Inflammatory macrophage (primary cell): ENCODE measurements at places on chromosomes 6 and 20.

GRCh38 chr6:53464483-53464882 lies 80.4 kb downstream of the GCLC start:
- DNase-seq = no peak

- DNase-seq = peak; percentile 93
Measured at GRCh38 chr6:142784344-142784743, 160.6 kb downstream of the HIVEP2 start.

DNA sequence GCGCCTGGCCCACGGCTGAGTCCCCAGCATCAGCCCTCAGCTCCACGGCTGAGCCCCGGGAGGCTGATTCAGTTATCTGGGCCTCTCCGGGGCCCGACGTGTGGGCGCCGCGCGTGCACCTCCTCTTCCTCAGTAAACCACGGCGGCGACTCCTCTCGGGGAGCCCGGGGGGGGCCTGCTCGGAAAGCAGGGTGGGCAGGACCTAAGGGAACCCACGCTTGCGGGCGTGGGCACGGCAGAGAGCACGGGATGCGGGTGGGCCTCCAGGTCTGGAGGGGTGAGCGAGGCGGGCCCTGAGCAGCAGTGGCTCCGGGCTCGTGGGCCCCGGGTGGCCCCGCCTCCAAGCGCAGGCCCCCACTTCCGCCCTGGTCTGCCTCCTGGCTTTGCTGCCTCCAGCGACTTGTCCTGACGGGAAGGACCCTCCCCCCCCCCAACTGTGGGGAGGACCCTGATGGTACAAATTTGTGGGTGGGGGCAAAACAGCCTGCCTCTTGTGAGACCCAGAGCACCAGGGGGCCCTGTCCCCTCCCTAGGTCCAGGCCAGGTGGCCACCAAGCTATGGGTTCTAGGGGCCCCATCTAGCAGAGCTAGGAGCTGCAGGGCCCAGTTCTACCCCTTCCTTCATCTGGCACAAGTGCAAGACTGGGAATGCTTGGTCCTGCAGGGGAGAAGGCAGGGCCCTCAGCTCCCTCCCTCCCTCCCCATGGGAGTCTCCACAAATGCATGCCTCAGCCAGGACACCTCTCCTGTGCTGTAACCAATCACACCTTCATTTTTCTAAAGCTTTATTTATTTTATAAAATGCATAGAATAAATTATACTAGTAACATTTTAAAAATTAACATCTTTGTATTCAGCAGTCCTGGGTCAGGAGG lies 16.9 kb downstream of the UCKL1 start:
- DNase-seq = peak; percentile 15

DNA sequence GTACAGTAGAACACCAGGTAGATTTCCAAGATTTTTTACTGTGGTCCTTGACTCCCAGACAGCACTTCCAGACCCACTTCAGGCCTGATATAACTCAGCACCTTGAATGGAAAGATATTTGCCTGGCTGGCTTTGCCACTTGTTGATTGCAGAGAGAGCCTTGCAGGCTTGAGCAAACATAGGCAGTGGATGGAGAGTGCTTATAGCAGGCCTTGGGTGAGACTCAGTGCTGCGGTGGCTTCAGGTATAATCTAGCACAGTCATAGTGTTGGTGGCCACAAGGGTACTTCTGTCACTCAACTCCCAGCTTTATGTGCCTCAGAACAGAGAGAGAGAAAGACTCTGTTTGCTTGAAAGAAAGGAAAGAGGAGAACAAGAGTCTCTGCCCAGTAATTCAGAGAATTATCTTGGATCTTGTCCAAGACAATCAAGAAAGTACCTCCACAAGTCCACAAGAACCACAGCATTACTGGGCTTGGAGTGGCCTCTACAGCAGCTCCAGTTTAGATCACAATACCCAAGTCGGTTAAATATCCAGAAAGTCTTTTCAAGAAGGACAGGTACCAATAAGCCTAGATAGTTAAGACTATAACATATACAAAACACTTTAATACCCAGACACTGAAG lies 70.5 kb upstream of the FKBP1C start:
- no peak for DNase-seq

- DNase-seq = no peak
Measured at GRCh38 chr6:122734529-122735395, 44.8 kb upstream of the FABP7 start.

GRCh38 chr6:151679081-151679480 lies 128.4 kb upstream of the ESR1 start:
- DNase-seq = no peak

DNA sequence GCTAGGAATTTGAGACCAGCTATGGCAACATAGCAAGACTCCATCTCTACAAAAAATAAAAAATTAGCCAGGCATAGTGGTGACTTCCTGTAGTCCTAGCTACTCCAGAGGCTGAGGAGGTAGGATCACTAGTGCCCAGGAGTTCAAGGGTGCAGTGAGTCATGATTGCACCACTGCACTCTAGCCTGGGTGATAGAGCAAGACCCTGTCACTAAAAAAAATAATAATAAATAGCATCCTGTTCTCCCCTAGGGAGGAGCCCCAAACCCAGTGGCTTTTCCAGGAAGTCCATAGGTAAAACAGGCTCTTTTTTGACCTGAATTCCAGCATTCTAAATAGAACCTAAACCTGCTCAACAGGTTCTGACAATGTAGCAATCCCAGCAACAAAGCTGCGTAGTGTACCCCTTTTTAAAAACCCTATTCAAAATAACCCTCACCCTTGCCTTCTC lies 192.0 kb downstream of the ALDH8A1 start:
- DNase-seq = no peak

GRCh38 chr6:3287308-3287707 lies 28.6 kb downstream of the PSMG4 start:
- no peak for DNase-seq

- peak; percentile 53 for DNase-seq
Measured at GRCh38 chr20:51497542-51498467, 44.7 kb downstream of the NFATC2 start.

GRCh38 chr6:91590191-91590590 lies 1003.3 kb upstream of the MAP3K7 start:
- no peak for DNase-seq

- DNase-seq = peak; percentile 13
Measured at GRCh38 chr6:106939848-106940247, 34.7 kb downstream of the CD24 start.

DNA sequence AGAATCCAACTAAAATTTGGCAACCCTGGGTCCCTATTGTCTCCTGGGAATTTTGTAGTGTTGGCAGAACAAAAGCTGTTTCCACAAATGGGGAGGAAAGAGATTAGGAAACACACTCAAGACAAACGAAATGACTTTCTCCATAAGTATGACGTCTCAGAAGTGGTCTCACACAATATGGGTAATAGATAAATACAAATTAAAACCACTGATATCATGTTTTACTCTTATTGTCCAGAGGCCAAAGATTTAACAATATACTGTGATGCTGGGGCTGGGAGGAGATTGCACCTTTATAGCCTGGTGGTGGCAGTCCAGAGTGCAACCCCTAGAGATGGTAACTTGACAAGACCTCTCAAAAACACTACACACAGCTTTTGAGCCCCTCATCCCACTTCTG lies 18.6 kb downstream of the FKBP1A start:
- no peak for DNase-seq

DNA sequence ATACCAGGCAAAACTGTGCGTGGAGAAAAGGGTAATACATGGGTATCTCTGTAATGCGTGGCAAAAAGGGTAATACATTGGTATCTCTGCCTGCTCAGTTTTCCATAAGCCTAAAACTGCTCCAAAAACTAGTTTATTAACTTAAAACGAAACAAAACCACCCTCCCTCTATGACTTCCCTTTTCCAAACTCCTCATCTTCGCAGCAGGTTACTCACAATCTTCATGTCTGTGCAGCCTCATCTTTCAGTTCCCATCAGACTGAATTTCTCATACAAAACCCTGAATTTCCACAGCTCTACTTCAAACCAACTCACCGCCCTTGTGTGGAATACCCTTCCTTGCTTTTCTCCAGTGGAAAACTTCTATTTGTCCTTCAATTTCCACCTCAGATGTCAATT lies 199.4 kb downstream of the PHACTR1 start:
- DNase-seq = peak; percentile 33

DNA sequence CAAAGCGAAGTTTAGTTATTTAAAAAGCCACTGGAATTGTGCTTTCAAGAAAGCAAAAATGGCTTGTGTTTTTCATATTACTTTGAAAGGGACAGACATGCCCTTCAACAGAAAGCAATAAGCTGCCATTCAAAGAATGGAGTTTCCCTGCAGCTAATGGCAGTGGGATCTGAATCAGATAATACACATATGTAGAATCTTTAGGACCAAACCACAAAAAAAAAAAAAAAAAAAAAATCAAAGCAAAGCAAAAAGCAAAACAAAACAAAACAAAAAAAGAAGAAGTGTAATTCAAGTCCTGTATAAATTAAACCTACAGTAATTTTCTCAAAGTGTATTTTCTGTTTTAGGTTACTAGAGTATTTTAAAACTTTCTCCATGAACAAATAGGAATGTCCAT lies 63.6 kb upstream of the ZNF217 start:
- peak; percentile 24 for DNase-seq

DNA sequence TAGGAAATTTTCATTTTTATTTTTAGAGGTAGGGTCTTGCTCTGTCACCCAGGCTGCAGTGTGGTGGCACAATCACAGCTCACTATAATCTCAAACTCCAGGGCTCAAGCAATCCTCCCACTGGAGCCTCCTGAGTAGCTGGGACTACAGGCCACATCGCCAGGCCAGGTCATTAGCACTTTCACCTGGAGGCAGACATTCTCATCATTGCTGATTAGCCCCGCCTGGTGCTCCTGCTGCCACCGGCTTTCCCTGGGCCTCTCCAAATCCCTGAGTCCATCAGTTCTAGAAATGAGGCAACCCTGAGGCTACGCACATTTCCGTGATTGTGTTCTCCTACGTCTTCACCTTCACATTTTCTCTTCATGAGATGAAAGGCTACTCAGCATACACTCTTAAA lies 607.7 kb upstream of the NRSN1 start:
- no peak for DNase-seq

- DNase-seq = no peak
Measured at GRCh38 chr20:20457392-20458126, 89.7 kb downstream of the INSM1 start.

DNA sequence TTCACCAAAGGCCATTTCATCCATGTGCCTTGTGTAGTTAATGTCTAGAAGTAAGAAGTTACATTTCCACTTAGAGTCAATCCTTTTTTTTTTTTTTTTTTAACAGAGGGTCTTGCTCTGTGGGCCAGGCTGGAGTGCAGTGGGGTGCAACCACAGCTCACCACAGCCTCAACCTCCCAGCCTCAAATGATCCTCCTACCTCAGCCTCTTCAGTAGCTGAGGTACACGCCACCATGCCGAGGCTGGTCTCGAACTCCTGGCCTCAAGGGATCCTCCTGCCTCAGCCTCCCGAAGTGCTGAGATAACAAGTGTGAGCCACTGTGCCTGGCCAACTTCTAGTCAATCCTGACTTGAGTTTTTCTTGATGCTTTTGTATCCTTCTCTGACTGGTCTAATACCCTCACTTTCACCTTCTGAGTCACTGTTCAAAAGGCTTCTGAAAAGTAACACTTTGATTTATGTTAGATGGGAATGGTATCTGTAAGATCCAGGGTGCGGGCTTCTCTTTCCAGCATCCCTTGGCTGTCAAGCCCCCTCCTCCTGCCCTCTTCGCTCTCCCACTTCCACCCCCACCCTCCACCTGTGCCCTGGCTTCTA lies 22.1 kb downstream of the TRAM2 start:
- no peak for DNase-seq

- DNase-seq = no peak
Measured at GRCh38 chr6:148265054-148265453, 77.6 kb upstream of the SASH1 start.

- DNase-seq = no peak
Measured at GRCh38 chr20:2692886-2693285, 306 bp downstream of the EBF4 start.

DNA sequence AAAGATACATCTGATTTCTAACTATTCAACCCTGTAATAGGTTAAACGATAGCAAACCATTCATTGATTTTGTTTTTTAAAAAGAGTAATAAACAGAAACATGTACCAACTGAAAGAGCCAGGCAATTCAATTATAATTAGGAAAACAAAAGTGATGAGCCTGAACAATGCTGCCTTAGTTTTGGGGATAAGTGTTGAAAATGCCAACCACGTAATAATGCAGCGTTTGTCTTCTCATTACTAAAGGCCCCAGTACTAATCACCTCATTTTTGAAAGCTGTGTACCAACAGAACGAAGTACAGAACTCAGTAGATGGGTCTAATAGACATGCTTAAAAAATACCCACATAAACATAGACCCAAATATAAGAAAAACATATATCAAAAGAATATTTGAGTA lies 663.6 kb upstream of the CHD6 start:
- DNase-seq = no peak

- DNase-seq = no peak
Measured at GRCh38 chr20:48056218-48056617, 270.9 kb upstream of the SULF2 start.

DNA sequence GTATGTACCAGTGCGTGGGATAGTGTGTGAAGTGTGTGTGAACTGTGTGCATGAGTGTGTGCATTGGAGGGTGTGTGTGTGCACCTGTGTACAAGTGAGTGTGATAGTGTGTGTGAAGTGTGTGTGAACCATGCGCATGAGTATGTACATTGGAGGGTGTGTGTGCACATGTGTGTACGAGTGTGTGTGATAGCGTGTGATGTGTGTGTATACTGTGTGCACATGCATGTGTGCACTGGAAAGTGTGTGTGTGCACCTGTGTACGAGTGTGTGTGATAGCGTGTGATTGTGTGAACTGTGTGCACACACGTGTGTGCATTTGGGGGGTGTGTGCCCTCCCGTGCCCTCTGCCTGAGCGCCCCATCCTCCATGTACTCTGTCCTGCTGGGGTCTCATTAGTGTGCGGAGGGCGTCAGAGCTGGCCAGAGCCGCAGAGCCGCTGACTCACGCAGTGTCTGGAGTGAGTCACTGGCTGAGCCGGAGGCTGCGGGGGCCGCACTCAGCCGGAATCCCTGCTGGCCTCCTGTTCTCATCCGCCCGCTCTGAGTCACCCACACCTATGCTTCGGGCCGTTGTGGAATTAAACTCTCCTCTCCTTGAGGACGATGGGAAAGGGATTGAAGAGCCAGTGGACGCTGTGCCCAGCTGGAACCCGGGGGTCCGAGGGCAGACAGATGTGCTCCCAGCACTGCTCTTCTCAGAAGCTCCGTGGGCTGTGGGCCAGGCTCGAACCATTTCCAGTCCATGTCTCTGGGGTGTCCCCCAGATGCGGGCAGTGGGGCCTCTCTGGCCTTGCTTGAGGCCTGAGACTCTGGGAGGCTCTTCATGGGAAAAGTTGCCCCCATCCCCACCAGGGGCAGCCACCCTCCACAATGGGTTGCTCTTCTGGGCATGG lies 27.3 kb upstream of the STX16 start:
- no peak for DNase-seq

GRCh38 chr20:62762801-62763368 lies 33.4 kb upstream of the MRGBP start:
- DNase-seq = no peak

- DNase-seq = peak; percentile 68
Measured at GRCh38 chr6:122381494-122382265, 17.8 kb upstream of the HSF2 start.

- DNase-seq = peak; percentile 61
Measured at GRCh38 chr6:107493158-107494057, 3.5 kb downstream of the SOBP start.

- DNase-seq = no peak
Measured at GRCh38 chr20:22810626-22811569, 224.2 kb upstream of the SSTR4 start.

- DNase-seq = no peak
Measured at GRCh38 chr6:49155316-49155715, 307.7 kb downstream of the MMUT start.

GRCh38 chr20:23446505-23446904 lies 6.2 kb downstream of the CST11 start:
- DNase-seq = peak; percentile 65
